ENCODE measurements at places on chromosomes 12 and 14. TPM values are rescaled to one million over a fixed set of nuclear protein-coding genes. Genes with fewer than 3 reads are reported as not detected.

VDR gene
- polyA plus RNA-seq = 3.7 TPM

SIX6 gene
- 0.17 TPM for polyA plus RNA-seq

TEX52 gene
- 11.4 TPM for polyA plus RNA-seq

OTOGL gene
- 0.88 TPM for polyA plus RNA-seq

PLEKHG7 gene
- polyA plus RNA-seq = 0.33 TPM

Measured in testis (tissue), 5 donors.